ENCODE measurements at places on chromosomes 7 and 10. TPM values are rescaled to one million over a fixed set of nuclear protein-coding genes. Genes with fewer than 3 reads are reported as not detected.

The PHYHIPL gene
- total RNA-seq = 11.6 TPM

The CPN1 gene
- total RNA-seq = not detected

The ZNF248 gene
- total RNA-seq = 12.1 TPM

The CUX1 gene
- 142 TPM for total RNA-seq

Measured in Peyer's patch (tissue), 4 donors.